Gastroesophageal sphincter (tissue), 4 donors: ENCODE measurements at places on chromosomes 16 and 17. TPM values are rescaled to one million over a fixed set of nuclear protein-coding genes. Genes with fewer than 3 reads are reported as not detected.

EVPLL gene
- total RNA-seq: not detected

TPSG1 gene
- total RNA-seq: 3.0 TPM

SECTM1 gene
- 6.1 TPM for total RNA-seq

ZNF287 gene
- total RNA-seq: 11.9 TPM

SMIM5 gene
- total RNA-seq: 5.9 TPM

ANKFY1 gene
- 22.4 TPM for total RNA-seq

CMTM3 gene
- total RNA-seq: 15.7 TPM

ZG16 gene
- total RNA-seq: not detected

RAB40C gene
- 21.3 TPM for total RNA-seq
